RCC 7860 (cell line): ENCODE measurements at places on chromosomes 4 and X.

- no peak for DNase-seq
Observed at GRCh38 chrX:97066381-97066780, 182.7 kb downstream of the RPA4 start.

DNA sequence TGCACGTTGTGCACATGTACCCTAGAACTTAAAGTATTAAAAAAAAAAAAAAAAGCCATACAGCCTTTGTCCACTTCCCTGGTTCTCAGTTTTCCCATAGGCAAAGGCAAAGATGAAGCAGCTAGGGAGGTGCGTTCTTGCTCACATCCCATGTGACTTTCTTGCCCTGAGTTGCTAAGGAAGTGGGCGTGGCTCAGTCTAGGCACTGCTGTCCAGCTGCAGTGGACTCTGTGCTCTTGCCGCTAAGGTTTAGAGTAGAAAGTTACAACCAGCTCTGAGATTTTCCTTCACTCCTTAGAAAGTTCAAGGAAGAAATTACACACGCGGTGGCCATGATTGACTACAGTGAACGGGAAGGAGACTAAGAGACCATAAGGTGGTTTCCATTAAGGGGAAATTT is 144.7 kb downstream of the NAA11 start:
- DNase-seq: no peak

- no peak for DNase-seq
Observed at GRCh38 chrX:30309139-30309571, at the start of gene NR0B1. Gene NR0B1 (minus strand): TSS chrX:30309390. CDS start chrX:30309363, 27 bp downstream.

GRCh38 chr4:7358100-7358735 is 76.5 kb downstream of the PSAPL1 start:
- peak; percentile 75 for DNase-seq

DNA sequence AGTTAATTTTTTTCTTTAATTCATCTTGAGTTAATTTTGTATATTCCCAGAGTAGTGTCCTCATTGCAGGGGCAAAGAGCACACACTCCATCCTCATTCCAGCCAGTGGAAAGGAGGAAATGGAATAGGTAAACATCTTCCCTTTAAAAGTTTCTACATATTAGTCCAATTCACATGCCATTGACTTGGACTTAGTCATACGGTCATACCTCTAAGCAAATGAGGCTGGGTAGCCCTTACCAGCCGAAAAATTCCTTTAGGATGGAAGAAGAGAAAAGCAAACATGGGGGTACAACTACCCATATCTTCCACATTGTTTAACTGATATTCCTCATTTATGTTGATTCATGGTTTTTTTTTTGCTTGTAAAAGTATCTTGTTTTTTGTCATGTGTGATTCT is 37.4 kb upstream of the NDP start:
- peak; percentile 4 for DNase-seq

GRCh38 chrX:63713526-63713925 is 71.5 kb downstream of the ARHGEF9 start:
- DNase-seq: no peak

DNA sequence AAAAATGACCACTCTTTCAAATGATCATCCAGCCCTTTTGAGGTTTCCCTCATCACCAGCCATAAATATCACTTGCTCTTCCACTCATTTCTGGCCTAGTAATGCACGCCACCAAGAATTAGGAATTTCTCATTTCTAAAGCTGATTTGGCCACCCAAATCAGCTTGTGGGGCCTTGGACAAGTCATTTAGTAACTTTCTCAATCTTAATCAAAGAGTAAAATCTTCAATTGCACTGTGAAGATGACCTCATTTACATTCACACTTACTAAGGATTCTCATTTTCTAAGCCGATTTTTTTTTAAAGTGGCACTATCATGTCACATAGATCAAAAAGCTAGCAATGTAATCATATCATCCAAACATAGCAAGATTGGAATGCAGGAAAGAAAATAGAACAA is 150.0 kb upstream of the HHIP start:
- DNase-seq: no peak

DNA sequence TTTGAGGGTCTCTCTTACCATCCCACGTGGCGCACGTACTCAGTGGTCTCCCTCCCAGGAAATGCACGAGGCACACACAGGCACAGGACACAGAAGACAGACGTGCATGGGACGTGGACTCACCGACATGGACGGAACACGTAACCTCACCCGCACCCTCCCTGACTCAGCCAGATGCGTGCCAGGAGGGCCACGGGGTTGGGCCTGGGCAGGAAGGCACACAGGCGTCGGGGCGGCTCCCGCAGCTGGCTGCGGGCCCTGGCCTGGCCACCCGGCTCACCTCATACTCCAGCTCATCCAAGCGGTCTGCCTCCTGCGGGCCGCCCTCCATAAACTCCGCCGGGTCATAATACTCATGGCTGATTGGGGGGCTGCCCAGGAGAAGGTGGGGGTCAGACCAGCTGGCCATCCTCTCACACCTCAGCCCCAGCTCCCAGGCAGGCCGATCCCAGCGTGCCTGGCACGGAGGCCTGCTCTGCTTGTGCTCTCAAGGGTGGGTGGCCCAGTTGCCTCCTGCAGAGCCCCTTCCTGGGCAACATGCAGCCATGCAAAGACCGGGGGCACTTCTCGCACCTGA is 12.6 kb downstream of the SSR4 start:
- DNase-seq: no peak

GRCh38 chr4:143455211-143455610 is 58.3 kb upstream of the SMARCA5 start:
- no peak for DNase-seq

DNA sequence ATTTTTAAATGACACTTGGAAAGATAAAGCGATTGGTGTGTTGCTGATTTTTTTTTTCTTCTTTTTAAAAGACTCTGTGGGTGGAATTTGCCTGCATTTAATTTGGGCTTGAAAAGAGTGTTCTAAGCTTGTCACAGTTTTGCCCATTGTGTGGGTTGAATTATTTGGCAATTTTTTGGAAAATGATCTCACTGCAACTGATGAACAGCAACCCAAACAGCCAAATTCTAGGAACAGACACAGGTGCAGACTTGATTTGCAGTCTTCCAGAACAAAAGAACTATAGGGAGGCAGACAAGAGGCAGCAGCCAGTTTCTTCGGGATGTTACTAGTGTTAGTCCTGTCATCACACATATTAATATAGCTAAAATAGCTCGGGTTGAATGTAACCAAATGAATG is 40.5 kb downstream of the CASP6 start:
- DNase-seq: no peak

DNA sequence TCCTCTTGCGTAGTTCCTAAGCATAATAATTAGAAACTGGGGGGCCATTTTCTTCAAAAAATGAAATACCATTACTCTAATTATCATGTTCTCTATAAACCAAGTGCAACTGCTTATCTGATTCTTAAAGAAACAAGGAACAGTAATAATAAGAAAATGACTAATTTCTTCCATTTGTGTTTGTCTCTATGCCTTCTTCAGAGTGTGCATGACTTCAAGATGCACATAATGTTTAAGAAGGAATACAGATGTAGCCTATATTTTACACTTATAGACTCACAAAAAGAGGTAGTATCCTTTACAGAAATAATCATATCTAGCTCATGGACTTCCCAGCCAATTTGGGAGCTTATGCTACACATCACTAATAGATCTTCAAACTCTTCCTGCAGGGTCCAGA is 131.7 kb downstream of the CHRNA9 start:
- no peak for DNase-seq

GRCh38 chr4:26288355-26288909 is 32.4 kb upstream of the RBPJ start:
- DNase-seq: no peak

GRCh38 chr4:155761916-155762315 is 3.1 kb downstream of the GUCY1B1 start:
- DNase-seq: peak; percentile 6

DNA sequence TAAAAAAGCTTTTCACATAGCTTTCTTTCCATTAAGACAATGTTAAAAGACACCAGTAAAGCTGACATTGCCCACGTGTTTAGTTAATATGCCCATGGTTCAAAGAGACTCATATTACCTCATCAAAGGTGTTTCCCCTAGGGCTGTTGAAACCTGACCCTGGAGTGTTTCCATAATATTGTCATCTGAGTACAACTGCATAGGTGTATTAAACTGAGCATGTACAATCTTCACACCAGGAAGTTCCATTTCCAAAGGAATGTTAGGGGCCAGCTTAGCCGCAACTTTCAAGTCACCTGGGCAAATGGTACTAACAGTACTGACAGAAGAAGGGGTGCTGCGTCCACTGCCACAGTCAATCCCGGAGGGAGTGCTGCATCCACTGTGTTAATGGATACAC is 27.1 kb downstream of the PDLIM3 start:
- DNase-seq: no peak

GRCh38 chr4:140367738-140368137 is 5.7 kb upstream of the SCOC start:
- no peak for DNase-seq

- peak; percentile 37 for DNase-seq
Observed at GRCh38 chr4:158176108-158176507, 3.3 kb upstream of the GASK1B start.

DNA sequence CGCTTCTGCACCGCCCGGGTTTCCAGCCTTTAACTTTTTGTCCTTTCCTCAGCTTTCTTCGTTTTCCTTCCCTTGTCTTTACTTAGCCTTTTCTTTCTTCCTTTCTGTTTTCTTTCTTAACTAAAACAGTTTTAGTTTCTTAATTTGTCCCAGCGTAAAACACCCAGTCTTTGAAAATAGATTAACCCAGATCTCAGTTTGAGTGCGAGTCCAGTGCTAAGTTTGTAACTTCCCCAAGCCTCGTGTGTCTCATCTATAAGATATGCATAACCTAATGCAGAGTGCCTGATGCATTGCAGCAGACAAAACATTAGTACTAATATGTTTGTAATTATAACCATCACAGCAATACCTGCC is 460 bp upstream of the GEMIN8 start:
- no peak for DNase-seq

GRCh38 chrX:134752981-134753717 is 94.9 kb upstream of the PLAC1 start:
- no peak for DNase-seq

GRCh38 chr4:185839194-185839712 is 27.3 kb upstream of the SORBS2 start:
- DNase-seq: peak; percentile 81

- no peak for DNase-seq
Observed at GRCh38 chr4:101295691-101296090, 51.6 kb downstream of the PPP3CA start.

- no peak for DNase-seq
Observed at GRCh38 chrX:39619182-39620009, 478.4 kb downstream of the BCOR start.

GRCh38 chrX:32514986-32515385 is 696.4 kb downstream of the DMD start:
- DNase-seq: no peak

GRCh38 chrX:75603833-75604232 is 81.0 kb upstream of the ZDHHC15 start:
- DNase-seq: peak; percentile 4

GRCh38 chr4:53734584-53735353 is 143.5 kb upstream of the LNX1 start:
- no peak for DNase-seq

DNA sequence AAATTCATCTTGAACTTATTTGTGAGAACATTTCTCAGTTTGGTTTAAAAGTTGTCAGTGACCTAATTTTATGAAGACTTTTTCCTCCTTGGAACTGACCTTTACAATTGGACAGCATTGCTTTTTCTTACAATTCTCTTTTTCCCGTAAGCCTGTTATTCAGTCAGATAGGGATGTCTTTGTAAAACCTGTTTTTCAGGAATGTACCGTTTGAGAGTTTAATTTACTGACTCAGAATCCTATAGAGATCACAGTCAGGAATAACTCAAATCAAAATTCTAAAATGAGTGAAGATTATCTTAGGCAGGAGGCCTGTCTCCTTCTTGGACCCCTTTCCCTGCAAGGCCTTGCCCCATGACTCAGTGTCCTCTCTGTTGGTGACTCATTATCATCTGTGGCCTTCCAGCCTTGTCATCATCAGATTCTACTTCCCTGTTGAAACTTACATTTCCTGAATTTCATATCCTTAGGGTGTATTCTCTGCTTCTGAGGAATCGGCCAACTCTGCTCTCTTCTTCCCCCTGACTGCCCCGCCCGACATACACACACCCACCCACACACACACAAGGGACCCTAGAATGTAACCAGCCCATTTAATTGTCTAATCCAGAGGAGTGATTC is 99.8 kb downstream of the ARHGAP10 start:
- peak; percentile 73 for DNase-seq

DNA sequence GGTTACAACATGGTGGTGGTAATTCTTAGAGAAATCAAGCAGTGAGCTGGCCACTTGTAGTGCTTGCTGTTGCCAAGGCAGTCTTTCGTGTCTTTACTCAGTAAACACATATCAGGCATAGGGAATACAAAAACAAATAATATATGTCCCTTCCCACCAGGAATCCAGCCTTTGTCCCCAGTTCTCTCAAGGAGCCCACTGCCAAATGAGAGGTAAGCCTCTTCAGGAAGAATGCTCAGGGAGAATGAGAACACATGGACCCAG is 421 bp upstream of the PLAC1 start:
- DNase-seq: no peak

- DNase-seq: no peak
Observed at GRCh38 chr4:165767671-165768070, 105.4 kb upstream of the TLL1 start.

DNA sequence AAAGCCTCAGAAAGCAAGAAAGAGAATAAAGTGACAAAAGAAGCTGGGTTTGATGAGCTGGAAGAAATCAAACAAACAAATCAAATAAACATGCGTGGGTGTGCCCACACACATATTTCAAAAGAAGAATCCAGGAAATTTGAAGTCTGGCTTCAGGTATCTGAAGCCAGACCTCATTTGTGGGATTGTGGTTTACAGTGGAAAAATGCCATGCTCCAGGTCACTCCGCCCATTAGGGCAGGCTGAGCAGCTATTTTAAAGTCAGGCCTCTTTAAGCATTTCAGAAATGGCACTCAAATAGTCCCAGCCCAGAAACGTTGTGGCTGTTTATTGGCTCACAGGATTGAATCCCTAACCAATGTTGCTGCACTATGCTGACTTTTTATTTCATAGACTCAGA is 226.1 kb upstream of the F9 start:
- DNase-seq: no peak

GRCh38 chr4:131447883-131448282 is 1701.2 kb upstream of the PCDH10 start:
- no peak for DNase-seq

- no peak for DNase-seq
Observed at GRCh38 chr4:88967883-88968331, 89.1 kb downstream of the FAM13A start.

GRCh38 chr4:6250235-6250983 is 19.2 kb upstream of the WFS1 start:
- peak; percentile 47 for DNase-seq

GRCh38 chr4:3199653-3200422 is 49.1 kb upstream of the MSANTD1 start:
- no peak for DNase-seq

GRCh38 chr4:129822701-129823100 is 726.7 kb downstream of the C4orf33 start:
- DNase-seq: no peak

DNA sequence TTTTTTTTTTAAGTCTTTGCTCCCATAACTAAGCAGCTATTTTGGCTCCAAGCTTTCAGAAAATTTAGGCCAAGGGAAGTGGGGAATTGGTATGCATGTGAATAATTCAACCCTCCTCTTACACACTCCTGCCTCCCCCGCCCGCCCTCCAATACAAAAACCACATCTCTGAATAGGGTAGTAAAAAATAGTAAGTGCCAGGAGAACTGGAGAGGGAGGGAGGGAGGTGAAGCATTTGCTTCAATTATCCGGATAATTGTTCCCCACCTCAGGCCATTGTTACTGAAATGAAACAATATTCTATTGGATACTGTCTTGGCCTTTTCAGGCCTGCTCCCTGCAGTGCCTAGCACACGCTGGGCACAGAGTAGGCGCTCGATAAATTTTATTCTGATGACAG is 5.5 kb upstream of the GSX2 start:
- DNase-seq: no peak

GRCh38 chr4:120671538-120671937 is 251.0 kb downstream of the PRDM5 start:
- DNase-seq: no peak
